Stimulated activated CD4-positive, alpha-beta T cell treated with anti-CD3 and anti-CD28 coated beads, Interleukin-12 subunit alpha, Interleukin-12 subunit beta, amount 100 ng/mL, for 24 hours (primary cell): ENCODE measurements at places on chromosomes 5 and 9.

DNA sequence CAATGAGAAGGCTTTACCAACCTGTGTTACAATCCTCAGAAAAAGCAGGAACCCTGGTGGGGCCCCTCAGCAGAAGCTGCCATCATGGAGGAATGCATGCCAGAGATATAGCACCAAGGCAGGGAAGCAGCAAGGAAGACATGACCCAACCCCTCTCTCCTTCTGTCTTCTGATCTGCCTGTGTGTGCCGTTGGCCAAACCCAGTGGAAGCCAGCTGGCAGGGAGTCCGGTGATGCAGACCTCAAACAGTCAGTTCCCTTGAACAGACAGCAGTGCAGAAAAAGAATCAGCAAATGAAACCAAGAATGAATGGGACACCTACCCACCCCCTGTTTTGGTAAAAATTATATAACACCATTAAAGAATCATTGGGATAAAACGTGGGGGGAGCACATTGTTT, 234.2 kb downstream of the ZNF608 start:
- DNase-seq, result no peak

DNA sequence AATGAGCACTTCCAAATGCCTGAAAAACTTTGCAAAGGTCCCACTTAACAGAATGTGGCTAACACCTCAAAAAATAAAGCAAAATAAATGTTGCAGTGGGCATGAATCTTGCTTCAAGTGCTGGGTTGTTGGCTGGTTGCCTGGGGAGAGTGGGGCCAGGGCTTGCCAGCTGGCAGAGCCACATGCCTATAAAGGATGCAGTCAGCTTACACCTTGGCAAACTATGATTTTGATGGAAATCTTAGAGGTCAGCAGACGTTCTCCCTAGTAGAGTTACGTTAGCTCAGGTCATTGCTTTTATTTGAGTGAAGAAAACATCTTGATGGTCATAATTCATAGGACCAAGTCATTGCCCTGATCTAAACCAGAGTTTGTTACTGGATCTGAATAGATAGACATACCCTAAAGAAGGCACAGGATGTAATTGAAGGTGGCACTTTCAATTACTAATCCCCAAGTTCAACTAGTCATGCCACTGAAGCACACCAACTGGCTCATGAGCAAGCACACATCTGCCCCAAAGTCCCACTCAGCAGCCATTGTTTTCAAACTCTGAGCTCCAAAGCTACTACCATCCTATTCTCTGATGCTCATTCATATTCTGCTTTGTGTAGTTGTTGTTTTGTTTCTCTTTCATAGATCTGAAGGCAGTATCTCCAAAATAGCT, 51.2 kb upstream of the ZSWIM6 start:
- DNase-seq, result no peak

DNA sequence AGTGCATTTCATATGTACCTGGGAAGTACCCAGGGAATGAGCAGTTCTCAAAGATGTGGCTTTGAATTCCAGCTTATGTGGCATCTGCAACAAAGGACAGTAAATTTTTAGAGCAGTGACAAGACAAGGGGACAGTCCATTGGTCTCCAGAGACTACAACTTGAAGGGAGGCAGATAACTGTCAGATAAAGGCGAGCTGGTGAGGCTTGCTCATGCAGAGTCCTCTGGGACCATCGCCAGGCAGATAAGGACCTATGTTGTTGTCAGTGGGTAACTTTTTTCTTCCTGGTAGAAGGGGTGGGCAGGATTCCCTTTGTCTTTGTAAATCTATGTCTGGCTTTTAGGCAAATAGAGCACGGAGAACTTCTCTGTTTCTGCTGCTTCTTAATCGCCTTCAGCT, 120.2 kb downstream of the ICE1 start:
- no peak for DNase-seq

DNA sequence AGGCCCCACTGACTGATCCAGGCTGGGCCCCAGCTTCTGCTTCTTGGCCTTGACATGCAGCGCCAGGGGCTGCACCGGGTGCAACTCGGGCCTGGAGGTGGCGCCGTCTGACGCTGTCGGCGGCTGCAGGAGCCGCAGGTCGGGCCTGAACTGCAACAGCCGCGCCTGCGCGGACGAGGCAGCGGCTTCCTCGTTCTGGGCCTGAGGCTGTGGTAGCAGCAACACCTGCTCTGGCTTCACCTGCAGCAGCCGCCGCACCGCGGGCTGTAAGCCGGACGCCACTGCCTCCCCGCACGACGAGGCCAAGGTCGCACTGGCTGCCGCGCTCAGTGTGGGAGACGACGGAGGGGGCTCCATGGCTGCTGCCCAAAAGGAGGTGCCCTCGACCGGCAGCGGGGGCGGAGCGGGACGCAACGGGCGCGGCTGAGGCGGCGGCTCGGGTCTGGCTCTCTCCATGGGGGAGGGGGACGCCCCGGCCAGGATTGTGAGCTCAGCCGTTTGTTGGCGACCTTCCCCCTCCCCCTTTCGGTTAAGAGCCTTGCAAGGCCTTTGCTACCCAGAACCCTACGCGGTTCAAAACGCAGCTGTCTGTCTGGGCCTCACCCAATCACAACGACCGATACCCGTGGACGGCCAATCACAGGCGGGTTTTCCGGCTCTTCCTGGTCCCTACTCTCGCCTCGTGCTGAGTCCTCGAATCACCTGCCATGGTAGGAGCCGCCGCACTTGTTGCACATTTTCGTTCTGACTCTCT, 438 bp downstream of the SOX30 start:
- peak; percentile 54 for DNase-seq

DNA sequence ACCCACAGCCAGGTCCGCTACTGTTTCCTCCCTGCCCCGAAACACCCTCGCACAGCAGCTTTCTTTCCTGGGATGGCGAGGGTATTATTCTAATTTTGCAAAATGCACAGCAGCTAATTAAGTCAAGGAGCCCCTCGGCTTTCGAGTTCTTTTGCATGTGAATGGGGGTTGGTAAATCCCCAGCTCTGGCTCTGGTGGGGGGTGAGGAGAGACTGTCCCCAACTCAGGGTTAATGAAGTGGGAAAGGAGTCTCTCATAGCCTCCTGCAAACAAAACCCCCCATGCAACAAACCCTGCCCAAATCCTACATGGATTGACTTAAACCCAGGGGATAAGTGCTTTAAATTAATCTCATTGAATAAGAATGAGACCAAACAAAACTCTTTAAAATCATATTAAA, 8.8 kb downstream of the BARHL1 start:
- no peak for DNase-seq
